ENCODE measurements at places on chromosomes 5 and 9.

DNA sequence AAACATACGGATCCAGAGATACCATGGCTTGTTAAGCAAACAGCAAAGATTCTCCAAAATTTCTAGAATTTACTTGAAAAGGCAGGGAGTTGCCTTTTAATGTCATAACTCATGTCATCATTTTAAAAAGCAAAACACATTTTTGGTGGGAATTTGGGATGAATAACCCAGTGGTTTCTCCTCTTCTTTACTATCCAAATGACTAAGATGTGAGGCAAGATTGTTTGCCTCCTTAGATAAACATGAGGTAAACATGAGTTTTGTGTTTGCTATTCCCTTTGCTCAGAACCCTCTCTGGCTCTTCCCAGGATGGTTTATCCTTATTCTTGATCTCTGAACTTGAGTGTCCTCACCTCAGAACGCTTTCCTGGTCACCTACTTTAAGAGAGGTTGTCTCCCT lies 267.0 kb downstream of the EBF1 start:
- H3K27ac ChIP-seq: no peak overlapping the region
- H3K27me3 ChIP-seq: no peaks in the 10 kb centered on the region
- H3K36me3 ChIP-seq: no peaks in the 10 kb centered on the region
- no peaks in the 10 kb centered on the region for H3K4me1 ChIP-seq
- no peak for DNase-seq

DNA sequence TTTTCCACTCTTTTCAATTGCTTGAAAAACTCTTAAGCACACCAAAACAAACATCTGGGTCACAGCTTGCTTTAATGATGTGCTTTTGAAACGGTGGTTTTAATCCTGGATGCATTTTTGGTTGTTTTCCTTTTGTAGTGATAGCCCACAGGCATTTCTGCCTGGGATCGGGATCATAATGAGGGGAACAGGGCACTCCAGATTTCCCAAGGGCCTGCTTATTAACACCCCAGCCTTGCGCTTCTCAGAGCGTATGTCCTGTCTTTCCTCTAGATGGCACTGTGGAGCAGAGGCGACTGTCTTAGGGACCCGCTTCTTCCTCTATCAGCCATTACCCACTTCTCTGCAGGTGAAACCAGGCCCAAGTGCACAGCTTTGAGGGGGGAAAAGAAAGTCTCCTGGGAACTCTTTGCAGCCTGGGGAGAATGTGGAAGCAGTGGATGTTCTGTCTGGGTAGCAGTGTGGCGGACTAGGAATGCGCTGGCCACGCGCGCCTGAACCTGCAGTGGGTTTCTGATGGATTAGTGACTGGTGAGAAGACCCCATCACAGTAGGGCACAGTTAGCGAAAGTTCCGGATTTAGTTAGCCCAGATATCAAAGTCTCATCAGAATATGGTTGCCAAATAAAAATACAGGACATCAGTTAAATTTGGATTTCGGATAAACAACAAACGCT lies 190.1 kb downstream of the GNA14 start:
- no peak overlapping the region for H3K4me3 ChIP-seq
- peak overlapping the region; percentile 3 for H3K27ac ChIP-seq
- H3K27me3 ChIP-seq: no peaks in the 10 kb centered on the region
- DNase-seq: peak; percentile 32

DNA sequence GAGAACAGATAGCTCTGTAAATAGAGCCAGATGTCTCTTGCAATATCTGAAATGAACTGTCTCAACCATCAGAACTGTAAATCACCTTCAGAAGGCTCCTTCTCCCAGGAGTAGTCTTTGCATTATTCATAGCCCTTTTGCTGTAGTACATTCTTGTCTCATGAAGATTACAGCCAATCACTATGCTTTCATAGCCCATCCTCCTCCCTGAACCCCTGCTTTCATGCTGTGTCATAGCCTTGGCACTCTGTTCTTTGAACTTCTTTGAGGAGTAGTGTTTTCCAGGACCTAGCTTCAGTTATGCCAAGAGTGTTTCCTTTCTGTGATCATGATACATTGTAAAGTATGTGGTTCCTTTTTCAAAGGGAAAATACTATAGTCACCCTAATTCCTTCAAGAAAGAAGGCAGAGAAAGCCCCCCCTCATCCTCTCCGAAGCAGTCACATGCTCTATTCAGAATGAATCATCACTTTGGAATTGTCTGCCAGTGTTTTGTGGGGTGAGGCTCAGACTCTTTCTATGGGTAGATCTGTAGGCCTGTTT lies 61.1 kb downstream of the GRIA1 start:
- peak overlapping the region; percentile 11 for H3K27ac ChIP-seq
- no peak overlapping the region for H3K4me3 ChIP-seq
- DNase-seq: no peak
- H3K27me3 ChIP-seq: no peaks in the 10 kb centered on the region

GRCh38 chr5:6699357-6699756 lies 13.9 kb upstream of the TENT4A start:
- no peak for DNase-seq
- peaks cover 4% of the 10 kb centered on the region for H3K4me1 ChIP-seq
- H3K4me3 ChIP-seq: no peak overlapping the region

DNA sequence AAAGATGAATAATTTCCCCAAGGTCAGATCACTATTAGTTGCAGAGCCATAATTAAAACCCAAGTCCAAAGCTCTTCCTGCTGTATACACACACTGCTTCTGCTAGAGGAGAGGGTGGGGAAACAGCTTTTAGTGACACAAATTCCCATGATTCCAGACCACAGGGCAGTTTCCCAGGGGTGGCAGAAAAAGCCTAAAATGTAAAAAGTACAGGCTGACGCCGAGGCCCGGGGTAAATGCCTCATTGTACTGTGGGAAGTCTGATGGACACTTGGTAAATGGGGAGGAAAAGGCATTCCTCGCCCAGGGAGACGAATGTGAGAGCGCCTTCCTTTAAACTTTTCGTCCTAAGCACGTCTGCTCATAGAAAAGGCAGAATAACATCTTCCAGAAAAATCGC lies 65.7 kb downstream of the DENND1A start:
- H3K27me3 ChIP-seq: no peaks in the 10 kb centered on the region
- H3K36me3 ChIP-seq: no peaks in the 10 kb centered on the region
- no peaks in the 10 kb centered on the region for H3K4me1 ChIP-seq

DNA sequence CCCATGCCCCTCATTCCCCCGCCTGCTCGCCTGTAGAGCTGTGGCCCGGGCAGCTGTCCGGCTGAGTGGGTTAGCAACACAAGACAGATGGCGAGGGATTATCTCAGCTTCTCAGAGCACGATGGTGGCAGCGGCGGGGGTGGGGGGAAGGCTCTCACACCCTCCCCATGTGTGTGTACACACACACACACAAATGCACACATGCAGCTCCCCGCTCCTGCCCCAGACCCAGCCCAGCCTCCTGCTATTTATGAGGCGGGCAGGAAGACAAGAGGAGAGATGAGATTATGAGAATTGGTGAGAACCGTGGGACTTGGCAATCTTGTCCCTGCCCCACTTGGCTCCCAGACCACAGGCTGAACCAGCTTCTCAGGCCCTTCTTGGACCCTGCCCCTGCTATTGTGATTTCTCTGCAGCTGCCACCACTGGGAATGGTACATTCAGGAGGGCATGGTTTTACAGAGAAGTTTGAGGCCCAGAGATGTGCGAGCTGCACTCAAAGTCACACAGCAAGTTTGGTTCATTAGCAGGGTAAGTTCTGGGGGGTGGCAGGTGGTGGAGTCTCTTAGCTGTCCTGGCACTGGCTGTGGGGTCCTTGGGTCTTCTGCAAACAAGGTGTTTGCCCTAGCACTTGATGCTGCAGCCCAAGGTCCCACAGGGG lies 51.0 kb upstream of the PSD2 start:
- DNase-seq: no peak
- no peaks in the 10 kb centered on the region for H3K27me3 ChIP-seq
- H3K4me3 ChIP-seq: no peak overlapping the region
- no peaks in the 10 kb centered on the region for H3K36me3 ChIP-seq
- H3K27ac ChIP-seq: peak overlapping the region; percentile 66

GRCh38 chr9:124696101-124696500 lies 75.0 kb downstream of the NR6A1 start:
- no peak overlapping the region for H3K27ac ChIP-seq
- H3K4me1 ChIP-seq: no peaks in the 10 kb centered on the region
- DNase-seq: no peak
- H3K36me3 ChIP-seq: no peaks in the 10 kb centered on the region
- no peak overlapping the region for H3K4me3 ChIP-seq
- H3K27me3 ChIP-seq: no peaks in the 10 kb centered on the region

DNA sequence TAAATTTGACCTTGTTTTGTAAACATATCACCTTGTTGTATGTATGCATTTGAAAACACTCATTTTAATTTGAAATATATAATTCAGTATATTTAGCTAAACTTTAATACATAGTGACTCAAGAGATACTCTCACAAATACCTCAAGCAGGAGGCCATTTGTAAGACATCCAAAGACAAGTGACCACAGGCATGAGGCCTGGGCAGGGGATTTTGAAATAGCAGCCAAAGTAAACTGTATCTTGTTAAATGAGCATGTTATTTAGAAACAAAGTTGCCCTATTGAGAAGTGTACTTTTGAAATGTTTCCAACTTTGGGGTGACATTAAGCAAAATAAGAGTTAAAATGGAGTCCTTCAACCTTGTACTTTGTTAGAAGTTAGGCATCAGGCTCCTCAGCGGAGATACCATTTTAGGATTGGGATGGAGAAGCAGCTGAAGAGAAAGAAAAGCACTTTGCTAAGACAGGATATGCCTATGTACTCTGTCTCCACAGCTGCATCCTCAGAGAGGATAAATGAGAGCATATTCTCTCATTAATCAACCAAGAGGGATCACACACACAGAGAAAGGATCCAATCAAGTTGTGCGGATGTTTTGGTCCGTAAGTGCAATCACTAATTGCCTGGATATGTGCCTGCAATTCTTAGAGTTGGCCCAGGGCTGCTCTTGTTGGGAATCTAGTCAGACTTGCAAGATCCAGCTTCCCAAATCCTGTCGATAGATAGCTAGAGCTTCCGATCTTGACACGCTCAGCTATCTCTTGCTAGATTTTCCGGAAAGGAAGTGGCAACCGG lies 157.5 kb upstream of the HAPLN1 start:
- H3K4me1 ChIP-seq: no peaks in the 10 kb centered on the region
- no peaks in the 10 kb centered on the region for H3K27me3 ChIP-seq
- H3K4me3 ChIP-seq: no peak overlapping the region
- H3K27ac ChIP-seq: no peak overlapping the region

DNA sequence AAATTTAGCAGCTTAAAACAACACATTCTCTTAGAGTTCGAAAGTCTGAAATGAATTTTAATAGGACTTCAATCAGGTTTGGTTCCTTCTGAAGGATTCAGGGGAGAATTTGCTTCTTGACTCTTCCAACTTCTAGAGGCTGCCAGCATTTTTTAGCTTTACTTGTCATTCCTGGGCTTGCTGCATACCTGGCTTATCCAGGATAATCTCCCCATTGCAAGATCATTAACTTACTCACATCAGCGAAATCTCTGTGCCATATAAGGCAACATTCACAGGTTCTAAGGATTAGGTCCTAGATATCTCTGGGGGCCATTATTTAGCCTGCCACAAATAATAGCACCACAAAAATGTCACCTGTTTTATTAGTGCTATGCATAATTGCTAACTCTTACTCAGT lies 46.2 kb upstream of the PCSK5 start:
- no peak overlapping the region for H3K27ac ChIP-seq
- no peaks in the 10 kb centered on the region for H3K36me3 ChIP-seq
- DNase-seq: no peak
- no peaks in the 10 kb centered on the region for H3K4me1 ChIP-seq

GRCh38 chr9:86966852-86967511 lies 19.7 kb upstream of the GAS1 start:
- no peak for DNase-seq
- H3K27me3 ChIP-seq: no peaks in the 10 kb centered on the region
- H3K27ac ChIP-seq: peak overlapping the region; percentile 48
- no peak overlapping the region for H3K4me3 ChIP-seq
- no peaks in the 10 kb centered on the region for H3K36me3 ChIP-seq

GRCh38 chr9:2106666-2107065 lies 91.5 kb downstream of the SMARCA2 start:
- H3K4me3 ChIP-seq: no peak overlapping the region
- H3K36me3 ChIP-seq: no peaks in the 10 kb centered on the region
- DNase-seq: no peak
- no peak overlapping the region for H3K27ac ChIP-seq
- H3K4me1 ChIP-seq: no peaks in the 10 kb centered on the region
- no peaks in the 10 kb centered on the region for H3K27me3 ChIP-seq
